SHP77 (cell line): ENCODE measurements at places on chromosomes 11 and 22.

DNA sequence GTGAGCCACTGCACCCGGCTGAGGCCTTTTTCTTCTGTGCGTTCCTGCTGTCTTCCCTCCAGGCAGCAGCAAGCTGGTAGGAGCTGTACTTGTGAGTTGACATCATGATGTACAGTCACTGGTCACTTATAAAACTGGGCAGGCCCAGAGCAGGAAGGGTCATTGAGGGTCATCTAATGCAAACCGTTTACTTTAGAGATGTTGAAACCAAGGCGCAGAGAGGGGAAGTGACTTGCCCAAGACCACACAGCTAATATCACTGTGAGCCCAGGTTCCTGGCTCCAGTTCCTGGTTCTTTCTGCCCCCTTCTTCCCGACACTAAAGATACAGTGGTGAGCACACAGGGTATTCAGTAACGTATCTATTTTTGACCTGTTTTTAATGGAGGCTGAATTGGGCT lies 27.3 kb downstream of the PTPRJ start:
- no peak for DNase-seq

- DNase-seq: no peak
Measured at GRCh38 chr22:33440756-33441155, 382.6 kb upstream of the SYN3 start.

- peak; percentile 90 for DNase-seq
Measured at GRCh38 chr11:114280696-114281095, 15.5 kb upstream of the NNMT start.

- no peak for DNase-seq
Measured at GRCh38 chr11:96013461-96014213, 89.7 kb upstream of the MTMR2 start.
